ENCODE measurements at places on chromosomes 2 and 18.

- no peak for DNase-seq
Measured at GRCh38 chr18:13587937-13588336, 138.4 kb downstream of the FAM210A start.

GRCh38 chr18:69980982-69981804 lies 33.5 kb upstream of the CD226 start:
- DNase-seq = no peak

- no peak for DNase-seq
Measured at GRCh38 chr2:166609183-166609959, 115.3 kb upstream of the SCN7A start.

DNA sequence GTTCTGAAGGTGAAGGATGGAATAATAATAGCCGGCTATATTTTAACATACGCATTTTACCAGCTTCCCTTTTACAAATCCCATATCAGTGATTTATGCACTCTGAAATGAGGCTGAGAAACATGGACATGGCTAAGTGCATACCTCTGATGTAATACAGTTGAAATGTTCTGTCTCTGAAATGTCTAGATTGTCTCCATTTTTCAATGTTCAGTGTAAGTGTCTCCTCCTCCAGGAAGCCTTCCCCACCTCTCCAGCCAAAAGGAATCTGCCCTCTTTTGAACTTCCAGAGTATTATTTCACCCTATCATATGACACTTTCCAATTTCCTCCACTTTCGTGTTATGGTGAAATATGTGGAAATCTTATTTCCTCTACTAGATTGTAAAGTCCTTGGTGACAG lies 29.5 kb upstream of the ME2 start:
- DNase-seq = no peak

GRCh38 chr2:219420687-219421086 lies 2.5 kb downstream of the DES start:
- DNase-seq = no peak

- no peak for DNase-seq
Measured at GRCh38 chr2:133142087-133142486, 426.2 kb downstream of the NCKAP5 start.

GRCh38 chr2:190999058-190999457 lies 14.9 kb downstream of the STAT1 start:
- no peak for DNase-seq

Measured in activated T-helper 1 cell treated with anti-CD3 and anti-CD28 coated beads, Interleukin-2, amount 50 U/mL, for 16 hours (primary cell).